Left cardiac atrium (tissue), 4 donors: ENCODE measurements at places on chromosomes 7 and 10.

- DNase-seq, result no peak
These were observed 16.5 kb downstream of the NPFFR1 start for GRCh38 chr10:70267161-70267933.

DNA sequence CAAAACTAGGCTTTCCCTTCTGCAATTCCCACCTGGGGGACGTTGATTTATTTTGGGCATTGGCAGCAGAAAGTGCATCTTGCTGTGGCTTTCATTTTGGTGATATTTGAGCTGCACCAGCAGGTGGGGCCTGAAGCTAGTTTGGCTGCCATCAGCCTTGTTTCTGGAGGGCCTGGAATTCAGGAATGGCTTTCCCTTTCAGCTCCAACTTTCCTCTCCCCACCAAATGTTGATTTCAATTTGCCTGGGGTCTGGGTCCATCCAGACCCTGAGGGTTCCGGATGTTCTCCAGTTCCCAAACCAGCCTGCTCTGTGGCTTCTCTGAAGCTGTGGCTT, 640.4 kb downstream of the TYW1 start:
- no peak for DNase-seq

- no peak for DNase-seq
These were observed 27.4 kb upstream of the DIP2C start for GRCh38 chr10:716821-717220.

- DNase-seq, result no peak
These were observed 39.5 kb upstream of the SEC61G start for GRCh38 chr7:54798530-54798929.

- DNase-seq, result no peak
These were observed 54.2 kb downstream of the SLC39A12 start for GRCh38 chr10:18005781-18006456.

- no peak for DNase-seq
These were observed 138.3 kb downstream of the CCDC71L start for GRCh38 chr7:106522696-106523095.
